ENCODE measurements at places on chromosomes 12 and 14.

GRCh38 chr12:22625762-22626294, 857 bp downstream of the ETNK1 start:
- DNase-seq: peak; percentile 40

GRCh38 chr12:123319273-123319672, 45.4 kb downstream of the SBNO1 start:
- no peak for DNase-seq

GRCh38 chr12:108580531-108580930, 17.4 kb downstream of the TMEM119 start:
- DNase-seq: no peak

DNA sequence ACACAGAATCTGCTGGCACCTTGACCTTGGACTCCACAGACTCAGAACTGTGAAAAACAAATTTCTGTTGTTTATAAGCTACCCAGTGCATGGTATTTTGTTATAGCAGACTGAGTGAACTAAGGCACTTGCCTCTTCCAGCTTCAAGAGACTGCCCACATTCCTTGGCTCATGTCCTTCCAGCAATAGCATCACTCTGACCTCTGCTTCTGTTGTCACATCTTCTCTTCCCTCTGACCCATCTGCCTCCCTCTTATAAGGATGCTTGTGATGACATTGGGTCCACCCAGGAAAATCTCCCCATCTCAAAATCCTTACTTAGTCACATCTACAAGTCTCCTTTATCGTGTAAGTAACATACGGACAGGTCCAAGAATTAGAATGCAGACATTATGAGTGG, 200.4 kb downstream of the PIK3C2G start:
- no peak for DNase-seq

- no peak for DNase-seq
Observed at GRCh38 chr12:103771466-103771865, 69.6 kb downstream of the NT5DC3 start.

DNA sequence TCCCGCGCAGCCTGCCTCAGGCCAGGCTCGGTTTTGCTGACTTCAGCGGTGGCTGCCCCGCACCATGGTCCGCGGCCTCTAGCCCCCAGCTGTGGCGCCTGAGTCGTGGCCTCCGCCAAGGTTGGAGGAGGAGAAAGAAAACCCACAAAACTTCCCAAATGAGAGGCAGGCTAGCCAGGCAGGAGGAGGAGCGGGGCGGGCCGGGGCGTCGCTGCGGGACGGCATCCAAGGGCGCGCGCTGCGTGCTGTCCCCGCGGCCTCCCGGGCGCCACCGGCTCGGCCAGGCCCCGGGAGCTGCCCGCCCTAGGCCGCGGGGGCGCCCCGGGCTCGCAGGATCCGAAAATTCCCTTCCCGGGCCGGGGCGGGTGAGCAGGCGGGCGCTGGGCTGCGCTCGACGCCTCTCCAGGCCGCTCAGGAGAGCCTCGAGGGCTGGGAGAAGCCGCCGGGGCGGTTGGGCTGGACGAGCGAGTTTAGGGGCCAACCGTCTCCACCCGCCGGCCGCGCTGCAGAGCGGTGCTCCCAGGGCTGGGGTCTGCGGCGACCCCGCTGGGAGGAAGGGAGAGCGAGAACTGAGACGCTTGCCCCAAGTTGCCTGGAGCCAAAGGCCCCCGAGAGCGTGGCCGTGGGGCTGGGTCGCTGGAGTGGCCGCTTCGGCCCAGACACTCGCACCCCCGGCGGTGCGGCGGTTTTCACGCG, at the start of gene EFS:
Gene EFS (minus strand): TSS at position 137 of the 696 bp plus-strand sequence. CDS start 147 bp downstream, outside the sequence.
- DNase-seq: no peak

DNA sequence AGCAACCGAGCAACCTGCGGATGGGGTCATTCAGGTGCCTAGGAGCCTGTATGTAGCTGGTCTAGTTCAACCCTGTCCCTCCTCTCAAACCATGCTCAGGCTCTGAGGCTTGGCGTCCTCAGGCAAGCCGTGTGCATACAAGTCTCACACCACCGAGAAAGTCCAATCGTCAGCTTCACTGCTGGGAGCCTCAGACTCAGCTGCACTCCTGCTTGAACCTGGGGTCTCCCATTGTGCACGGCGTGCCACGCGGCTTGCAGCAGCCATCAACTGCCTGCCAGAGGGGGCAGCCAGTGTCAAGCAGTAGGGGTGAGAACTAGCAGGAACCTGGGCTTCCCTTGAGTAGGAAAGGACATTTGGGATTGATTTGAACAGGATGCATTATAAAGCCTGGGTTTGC, 1064.6 kb downstream of the BCL11B start:
- DNase-seq: no peak

DNA sequence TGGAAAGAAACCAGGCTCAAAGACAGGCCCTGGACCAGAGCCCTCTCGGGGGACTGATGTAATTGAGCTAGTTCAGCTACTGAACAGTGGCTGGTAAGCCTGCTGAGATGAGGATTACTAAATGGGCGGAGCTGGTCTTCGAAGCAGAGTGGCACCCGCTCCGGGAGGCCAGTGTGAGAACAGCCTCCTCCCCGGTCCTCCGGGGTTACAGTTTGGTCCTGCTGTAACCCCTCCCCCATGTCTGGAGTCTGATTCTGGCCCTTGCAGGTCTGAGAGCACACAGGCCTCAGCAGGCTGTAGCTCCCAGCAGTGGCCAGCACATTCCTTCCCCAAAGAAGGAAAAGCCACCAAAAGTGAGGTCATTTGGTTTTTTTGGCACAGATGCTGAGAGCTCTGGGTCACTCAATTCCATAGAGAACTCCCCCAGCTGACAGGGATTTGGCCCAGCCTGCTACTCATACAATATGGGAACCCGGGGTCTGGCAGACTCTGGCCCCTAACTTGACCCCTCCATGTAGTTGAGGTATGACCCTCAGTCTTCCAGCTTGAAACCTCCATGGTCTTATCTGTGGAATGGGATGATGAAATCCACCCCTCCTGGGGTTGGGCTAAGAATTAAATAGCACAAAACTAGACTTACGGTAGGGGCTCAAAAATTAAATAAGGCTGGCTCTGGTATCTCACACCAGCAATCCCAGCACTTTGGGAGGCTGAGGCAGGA, 39.0 kb downstream of the ACTN1 start:
- DNase-seq: no peak

- DNase-seq: no peak
Observed at GRCh38 chr12:94240171-94240570, 91.8 kb downstream of the PLXNC1 start.

- no peak for DNase-seq
Observed at GRCh38 chr14:44828023-44828422, 133.7 kb downstream of the KLHL28 start.

DNA sequence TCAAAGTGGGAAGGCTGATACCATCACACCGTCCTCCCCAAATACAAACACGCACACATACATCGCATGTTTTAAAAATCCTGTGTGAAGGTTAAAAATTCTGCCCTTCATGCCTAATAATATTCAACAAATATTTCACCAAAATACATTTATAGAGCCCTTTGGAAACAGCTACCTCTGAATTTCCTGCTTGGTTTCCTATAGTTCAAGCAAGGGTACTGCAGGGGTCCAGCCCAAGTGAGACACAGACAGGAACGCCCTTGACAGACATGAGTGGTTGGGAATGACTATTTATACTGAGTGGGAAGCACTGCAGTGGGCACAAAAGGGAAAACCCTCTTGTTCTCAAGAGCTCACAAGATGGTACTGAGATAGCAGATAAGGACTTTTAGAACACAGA, 51.0 kb downstream of the ST8SIA1 start:
- no peak for DNase-seq

GRCh38 chr14:86673523-86673969, 1143.6 kb downstream of the FLRT2 start:
- no peak for DNase-seq

DNA sequence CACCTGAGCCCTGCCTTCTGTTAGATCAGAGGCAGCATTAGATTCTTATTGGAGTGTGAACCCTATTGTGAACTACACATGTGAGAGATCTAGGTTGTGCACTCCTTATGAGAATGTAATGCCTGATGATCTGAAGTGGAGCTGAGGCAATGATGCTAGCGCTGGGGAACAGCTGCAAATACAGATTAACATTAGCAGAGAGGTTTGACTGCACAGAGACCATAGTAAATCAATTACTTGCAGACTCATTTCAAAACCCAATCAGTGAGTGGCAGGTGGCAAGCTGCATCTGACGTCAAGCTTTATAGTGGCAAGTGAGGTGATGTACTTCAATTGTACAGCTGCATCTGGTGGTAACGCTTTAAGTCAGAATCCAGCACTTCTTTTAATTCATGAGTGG, 141.6 kb downstream of the GPHN start:
- DNase-seq: no peak

- no peak for DNase-seq
Observed at GRCh38 chr14:28772613-28773012, 6.0 kb downstream of the FOXG1 start.

Measured in activated CD8-positive, alpha-beta T cell treated with anti-CD3 and anti-CD28 coated beads, Interleukin-2, amount 10 ng/mL, durations not matched to agents 7 days and 5 days (primary cell).